ENCODE measurements at places on chromosomes 3 and 15.

GRCh38 chr3:138833899-138834595 lies 681 bp downstream of the PIK3CB start:
- DNase-seq = no peak

DNA sequence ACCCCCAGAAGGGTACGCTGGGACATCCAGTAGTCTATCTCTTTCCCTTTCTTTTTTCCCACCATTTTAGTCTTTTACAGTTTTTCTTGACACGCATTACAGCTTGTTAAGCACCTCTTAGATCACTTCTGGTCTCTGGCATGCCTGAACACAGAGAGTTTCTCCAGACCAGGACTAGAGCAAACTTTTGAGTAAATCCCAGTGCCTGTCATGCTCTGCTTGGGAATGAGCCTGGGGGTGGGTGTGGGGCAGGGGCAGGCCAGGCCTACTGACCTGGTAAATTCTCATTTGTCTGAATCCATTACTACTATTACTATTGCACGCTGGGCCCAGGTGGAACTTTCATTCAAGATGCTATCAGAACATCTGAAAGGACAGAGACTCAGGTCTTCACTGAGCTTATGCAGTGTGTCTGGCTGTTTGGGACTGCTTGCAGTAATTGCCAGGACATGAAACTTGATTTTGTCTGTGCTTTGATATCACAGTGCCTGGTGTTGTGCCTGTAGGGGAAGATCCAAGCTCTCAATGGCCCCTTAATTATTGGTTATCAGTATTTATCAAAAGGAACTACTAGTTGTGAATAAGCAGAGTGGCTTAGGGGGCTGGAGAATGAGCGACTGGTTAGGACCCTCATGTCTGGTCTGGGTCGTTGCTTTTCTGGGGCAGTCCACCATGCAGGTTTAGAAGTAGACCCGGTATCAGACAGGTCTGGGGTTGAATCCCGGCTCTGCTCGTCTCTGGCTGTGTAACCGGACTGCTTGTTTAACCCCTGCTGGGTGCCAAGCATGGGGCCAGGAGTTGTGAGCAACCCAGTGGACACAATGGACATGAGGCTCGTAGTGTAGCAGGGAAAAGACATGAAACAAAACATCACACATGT lies 196.1 kb upstream of the TLE3 start:
- no peak for DNase-seq

GRCh38 chr15:25850154-25851111 lies 12.7 kb downstream of the ATP10A start:
- DNase-seq = peak; percentile 41

DNA sequence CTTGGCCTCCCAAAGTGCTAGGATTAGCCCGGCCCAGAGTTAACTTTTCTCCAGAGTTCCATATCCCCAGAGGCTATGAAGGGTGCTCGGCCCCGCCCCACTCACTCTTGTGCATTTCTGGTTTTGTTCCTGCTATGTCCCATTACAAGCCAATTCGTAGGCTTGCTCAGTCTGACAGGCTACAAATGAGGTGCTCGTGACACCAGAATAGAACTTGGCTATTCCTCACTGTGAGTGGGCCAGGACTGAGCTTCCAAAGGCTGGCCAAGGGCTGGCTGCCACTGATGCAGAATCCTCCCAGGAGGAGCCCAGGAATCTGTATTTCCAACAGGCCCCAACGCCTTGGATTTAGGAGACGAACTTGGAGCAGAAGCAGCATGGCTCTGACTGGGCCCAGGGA lies 282.7 kb upstream of the C2CD4B start:
- DNase-seq = no peak

GRCh38 chr3:182717216-182717615 lies 76.1 kb upstream of the ATP11B start:
- no peak for DNase-seq

DNA sequence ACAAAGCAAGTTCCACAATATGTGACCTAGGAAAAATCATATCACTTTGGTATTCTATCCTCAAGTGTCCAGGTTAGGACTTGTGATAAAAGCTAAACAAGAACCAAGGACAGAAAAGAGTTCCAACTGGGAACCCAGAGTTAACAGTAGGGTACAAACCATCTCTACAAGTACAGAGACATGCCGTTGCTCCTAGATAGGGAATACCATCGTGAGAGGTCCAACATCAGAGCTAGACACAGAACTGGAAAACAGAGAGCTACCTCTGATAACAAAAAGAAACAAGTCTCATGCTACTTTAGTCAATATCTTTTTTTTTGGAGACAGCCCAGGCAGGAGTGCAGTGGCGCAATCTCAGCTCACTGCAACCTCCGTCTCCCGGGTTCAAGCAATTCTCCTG lies 37.8 kb downstream of the SMARCC1 start:
- DNase-seq = no peak

DNA sequence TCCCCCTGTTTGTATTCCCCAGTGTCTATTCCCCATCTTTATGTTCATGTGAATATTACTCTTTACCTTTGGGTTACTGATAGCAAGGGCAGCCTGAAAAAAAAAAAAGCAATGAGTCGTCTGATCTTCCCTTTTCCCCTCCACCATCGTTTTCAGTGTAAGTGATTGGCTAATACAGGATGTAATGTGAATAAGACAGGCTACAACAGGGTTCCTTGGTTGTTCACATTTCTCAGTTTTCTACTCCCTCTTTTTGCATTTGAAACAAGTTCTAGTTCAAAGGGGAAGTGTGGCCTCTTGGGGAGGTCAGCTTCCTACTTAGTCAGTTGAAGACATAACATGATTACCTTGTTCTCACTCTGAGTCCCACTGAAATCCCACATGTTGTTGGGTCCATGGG lies 278.0 kb upstream of the TRIM42 start:
- no peak for DNase-seq

GRCh38 chr15:29054171-29055045 lies 168.6 kb downstream of the APBA2 start:
- DNase-seq = no peak

GRCh38 chr3:69044608-69045007 lies 7.5 kb downstream of the TMF1 start:
- no peak for DNase-seq

GRCh38 chr3:159796226-159796625 lies 192.4 kb upstream of the IL12A start:
- no peak for DNase-seq
